NCI-H526 treated with DMSO at 0.1 percent for 48 hours (cell line): ENCODE measurements at places on chromosomes 2 and 18.

- no peak for DNase-seq
Observed at GRCh38 chr2:230863442-230864121, 1.2 kb upstream of the ITM2C start.

GRCh38 chr18:62331581-62332356, 6.7 kb downstream of the TNFRSF11A start:
- DNase-seq: no peak

DNA sequence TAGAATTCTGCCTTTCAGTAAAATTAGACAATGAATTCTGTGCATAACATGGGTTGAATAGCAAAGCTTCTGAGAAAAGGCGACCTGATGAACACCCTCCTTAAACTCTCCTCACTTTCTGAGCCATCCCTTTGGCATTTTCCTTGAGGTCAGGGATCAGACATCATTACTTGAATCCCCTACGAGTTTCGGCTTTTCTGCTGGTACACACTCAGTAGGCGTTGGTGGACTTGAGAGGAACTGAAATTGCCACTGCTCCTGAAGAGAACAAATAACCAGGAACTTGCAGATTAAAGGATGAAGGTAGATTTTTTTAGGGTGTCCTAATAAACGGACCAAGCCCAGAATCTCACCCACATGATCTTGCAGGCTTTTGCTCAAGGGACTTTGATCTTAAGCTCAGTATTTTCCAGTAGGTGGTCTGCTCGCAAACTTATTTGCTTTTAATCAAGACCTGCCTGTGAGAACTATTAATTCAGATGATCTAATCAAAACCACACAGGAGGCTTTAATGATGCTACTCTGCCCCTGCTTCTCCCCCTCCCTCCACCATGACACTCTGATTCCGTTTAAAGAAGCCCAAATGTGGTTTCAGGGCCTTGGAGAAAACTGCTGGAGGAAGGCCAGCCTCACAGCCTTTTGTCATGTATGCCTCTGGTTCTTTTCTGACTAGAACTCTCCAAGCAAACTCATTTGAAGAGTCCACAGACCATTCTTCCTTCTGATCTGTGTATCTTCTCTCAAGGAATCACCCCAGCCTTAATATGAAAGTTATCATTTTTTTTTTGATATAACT, 124.9 kb downstream of the PRKCE start:
- DNase-seq: no peak

DNA sequence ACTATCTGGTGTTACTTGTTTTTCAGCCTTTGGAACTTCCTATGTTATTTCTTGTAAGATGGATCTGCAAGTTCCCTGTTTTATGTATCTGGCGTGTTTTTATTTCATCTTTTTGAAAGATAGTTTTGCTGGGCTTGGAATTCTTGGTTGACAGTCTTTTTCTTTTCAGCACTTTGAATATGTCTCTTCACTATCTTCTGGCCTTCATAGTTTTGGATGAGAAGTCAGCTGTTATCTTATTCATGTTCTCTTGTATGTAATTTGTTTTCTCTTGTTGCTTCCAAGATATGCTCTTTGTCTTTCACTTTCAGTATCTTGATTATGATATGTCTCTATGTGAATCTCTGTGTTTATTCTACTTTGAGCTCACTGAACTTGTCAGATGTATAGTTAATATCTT, 50.4 kb downstream of the ALMS1 start:
- no peak for DNase-seq

DNA sequence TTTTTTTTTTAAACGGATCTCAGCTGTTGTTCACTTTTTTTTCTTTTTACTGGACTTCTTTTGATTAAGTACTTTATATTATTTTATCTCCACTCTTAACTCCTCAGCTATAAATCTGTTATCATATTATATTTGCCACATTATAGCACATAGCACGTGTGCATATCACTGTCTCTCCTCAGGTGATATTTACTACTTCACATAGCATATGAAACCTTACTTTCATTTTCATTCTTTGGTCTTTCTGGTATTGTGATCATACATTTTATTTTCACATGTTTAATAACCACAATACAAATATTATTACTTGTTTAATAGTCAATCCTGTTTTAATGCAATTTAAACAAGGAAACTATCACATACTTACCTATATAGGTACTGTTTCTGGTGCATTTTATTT, 993.1 kb upstream of the TMEFF2 start:
- DNase-seq: no peak

GRCh38 chr2:76009484-76009883, 298.8 kb upstream of the GCFC2 start:
- no peak for DNase-seq

DNA sequence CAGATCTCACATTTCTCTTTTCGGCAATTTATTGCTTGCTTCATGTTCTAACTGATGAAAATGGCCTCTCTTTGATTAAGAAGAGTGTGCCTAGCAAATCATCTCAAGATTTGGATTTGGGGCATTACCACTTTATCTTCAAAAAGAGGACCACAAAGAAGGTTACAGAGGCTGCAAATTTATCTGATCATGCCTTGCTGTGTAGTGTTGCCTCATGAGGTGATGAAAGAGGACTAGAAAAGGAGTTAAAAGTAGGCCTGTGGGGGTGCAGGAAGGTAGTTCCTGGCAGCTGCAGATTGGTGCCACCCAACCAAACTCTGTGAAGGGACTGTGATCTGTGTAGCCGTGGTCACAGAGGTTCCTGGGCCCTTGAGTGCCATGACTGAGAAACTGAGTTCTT, 69.2 kb downstream of the PRELID3A start:
- no peak for DNase-seq

- DNase-seq: no peak
Observed at GRCh38 chr2:106956879-106957278, 70.9 kb upstream of the ST6GAL2 start.

- no peak for DNase-seq
Observed at GRCh38 chr2:148106331-148106730, 85.4 kb downstream of the MBD5 start.

DNA sequence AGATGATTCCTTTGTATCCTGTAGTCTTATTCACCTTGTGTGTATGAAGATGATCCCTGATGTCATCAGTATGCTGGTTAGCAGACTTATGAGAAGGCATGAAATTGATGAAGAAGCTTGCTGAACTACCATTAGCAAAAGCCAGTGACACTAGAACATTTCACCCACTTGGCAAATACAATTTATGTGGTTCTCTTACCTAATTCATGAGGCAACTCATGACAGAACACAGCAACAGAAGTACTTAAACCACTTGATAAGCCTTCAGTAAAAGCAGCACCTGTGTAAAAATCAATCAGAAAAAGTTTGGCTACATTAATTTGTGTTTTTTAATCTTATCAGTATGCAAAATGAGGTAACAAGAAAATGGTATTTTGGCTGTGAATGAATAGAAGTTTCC, 16.8 kb downstream of the SLC39A6 start:
- no peak for DNase-seq

GRCh38 chr18:34726286-34727004, 16.3 kb downstream of the DTNA start:
- DNase-seq: no peak

- no peak for DNase-seq
Observed at GRCh38 chr2:193818801-193819499, 1624.2 kb upstream of the TMEFF2 start.

DNA sequence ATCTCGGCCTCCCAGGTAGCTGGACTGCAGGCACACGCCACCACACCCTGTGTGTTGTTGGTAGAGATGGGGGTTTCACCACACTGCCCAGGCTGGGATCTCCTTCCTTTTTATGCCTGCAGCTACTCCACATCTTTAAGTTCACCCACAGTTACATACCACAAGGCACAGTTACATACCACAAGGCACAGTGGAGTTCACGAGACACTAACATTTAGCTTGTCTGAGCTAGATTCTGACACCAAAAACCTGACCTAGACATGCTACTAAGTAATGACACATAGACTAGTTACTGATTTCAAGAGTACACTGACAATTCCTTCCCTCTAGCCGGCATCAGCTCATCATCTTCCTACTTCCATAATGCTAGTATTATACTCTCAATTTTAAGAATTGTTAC, 4.3 kb downstream of the POLR2D start:
- no peak for DNase-seq

DNA sequence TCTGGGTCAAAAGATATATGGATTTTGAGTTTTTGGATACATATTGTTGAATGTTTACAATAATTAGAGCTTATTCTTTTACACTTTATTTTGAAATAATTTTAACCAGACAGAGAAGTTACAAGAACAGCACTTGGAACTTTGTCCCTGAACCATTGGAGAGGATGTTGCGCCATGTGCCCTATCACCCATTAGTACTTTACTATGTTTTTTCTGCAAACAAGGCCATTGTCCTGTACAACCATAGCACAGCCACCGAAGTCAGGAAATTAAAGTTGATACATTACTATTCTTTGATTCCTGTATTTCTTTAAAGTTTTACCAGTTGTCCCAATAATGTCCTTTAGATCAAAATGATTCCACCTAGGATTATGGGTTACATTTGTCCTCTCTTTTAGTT, 188.8 kb downstream of the ACKR3 start:
- DNase-seq: no peak

DNA sequence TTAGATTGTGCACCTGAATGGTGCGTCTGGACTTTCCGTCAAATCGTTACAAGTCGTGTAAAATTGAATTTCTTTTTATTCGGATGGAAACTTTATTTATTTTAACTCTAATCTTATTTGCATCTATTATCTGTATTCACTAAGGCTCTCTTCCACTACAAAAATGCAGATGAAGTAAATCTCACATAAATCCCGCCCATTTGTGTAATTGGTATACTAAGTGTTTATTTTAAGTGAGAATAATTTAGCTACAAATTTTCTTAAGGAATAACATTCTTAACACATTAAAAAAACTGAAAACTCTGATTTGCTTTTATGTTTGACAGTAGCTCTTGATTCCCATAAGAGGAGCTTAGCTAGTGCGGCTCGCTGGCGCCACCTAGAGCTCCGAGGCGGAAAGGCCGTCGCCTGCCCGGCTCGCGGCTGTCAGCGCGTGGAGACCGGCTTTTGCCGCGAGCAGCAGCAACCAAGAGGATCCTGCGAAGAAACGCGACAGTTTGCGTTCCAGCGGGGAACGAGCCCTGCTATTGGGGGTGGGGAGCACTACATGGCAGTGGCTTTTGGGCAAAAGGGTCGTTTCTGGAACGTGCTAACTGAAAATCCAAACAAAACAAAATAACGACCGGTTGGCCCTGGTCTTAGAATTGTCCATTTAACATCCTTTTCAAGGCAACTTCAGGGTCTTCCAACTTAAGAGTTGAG, 6.7 kb downstream of the SP9 start:
- DNase-seq: peak; percentile 76

- DNase-seq: no peak
Observed at GRCh38 chr18:1133541-1133940, 228.9 kb downstream of the ADCYAP1 start.

DNA sequence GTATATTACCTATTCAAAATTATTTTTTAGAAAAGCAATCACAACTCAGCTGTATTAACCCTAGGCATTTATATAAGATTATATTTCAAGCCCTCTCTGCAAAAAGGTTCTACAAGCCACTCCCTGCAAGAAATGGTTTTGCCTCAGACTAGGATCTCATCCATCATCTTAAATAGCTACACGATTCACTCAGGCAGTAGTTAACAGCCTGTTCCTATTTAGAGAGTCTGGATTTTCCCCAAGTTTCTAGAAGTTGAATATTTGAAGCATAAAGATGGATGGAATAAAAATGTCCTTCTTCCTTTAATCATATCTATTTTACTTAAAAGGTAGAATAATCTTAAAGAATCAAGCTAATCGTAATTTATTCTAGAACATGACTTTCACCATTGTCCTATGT, 167.1 kb upstream of the STK17B start:
- no peak for DNase-seq

GRCh38 chr2:188291142-188291616, 495 bp upstream of the GULP1 start:
- peak; percentile 44 for DNase-seq

GRCh38 chr2:233832414-233832813, 21.9 kb downstream of the HJURP start:
- no peak for DNase-seq

DNA sequence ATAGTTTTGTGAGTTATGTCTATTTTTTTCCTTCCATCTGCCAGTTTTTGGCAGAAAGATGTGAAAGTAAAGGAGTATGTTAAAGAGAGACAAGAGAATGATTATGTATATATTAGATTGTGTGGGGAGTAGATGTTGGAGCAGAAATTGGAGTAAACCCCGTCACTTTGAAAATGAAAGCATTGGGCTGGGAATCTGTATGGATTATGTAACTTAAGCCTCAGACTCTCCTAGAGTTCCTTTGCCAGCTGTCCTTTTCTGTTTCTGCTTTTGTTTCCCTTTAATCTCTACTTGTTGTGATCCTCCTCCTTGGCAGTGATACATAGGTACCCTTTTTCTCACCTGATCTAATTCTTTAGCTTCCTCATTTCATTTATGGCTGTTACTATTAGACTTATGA, 19.2 kb downstream of the CCDC138 start:
- DNase-seq: no peak

- no peak for DNase-seq
Observed at GRCh38 chr2:27807476-27807875, 36.0 kb downstream of the MRPL33 start.

- no peak for DNase-seq
Observed at GRCh38 chr2:11748018-11748860, 1.8 kb downstream of the LPIN1 start.

GRCh38 chr2:29703336-29703735, 218.1 kb downstream of the ALK start:
- no peak for DNase-seq

- no peak for DNase-seq
Observed at GRCh38 chr2:54867457-54867856, 144.0 kb downstream of the EML6 start.

GRCh38 chr2:230256733-230257332, 31.3 kb downstream of the SP140 start:
- DNase-seq: no peak

- no peak for DNase-seq
Observed at GRCh38 chr2:86661333-86661732, 37.7 kb upstream of the RNF103 start.

DNA sequence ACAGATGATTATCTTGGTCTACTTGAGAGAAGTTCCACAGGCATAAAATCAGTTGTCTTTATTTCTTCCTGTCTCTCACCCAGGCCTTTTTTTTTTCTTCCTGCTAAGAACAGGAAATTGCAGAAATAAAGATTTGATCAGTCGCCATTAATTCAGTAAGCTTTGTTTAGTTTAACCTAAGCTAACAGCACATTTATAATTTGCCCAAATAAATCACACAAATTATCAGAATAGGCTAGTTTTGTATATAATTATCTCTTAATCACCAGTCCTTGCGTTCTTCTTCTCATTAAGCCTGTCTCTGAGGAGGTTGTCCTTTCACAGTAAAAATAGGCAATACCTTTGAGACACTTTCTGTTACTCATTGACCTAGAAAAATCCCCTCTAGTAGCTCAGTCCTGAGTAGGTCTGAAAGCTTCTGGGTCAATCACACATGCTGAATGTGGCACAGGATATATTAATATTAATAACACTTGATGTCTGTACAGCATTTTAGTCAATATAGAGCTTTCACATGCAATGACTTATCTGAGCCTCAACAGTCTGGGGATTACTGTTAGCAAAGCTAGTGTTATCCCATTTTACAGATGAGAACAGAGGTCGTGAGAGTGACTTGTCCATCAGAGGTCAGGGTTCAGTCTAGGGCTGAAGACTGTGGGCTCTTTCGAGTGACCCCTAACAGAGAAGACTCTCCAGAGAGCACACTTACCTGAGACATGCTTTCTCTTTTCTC, 11.2 kb upstream of the STK17B start:
- no peak for DNase-seq

GRCh38 chr18:79945118-79946042, 6.1 kb downstream of the SLC66A2 start:
- DNase-seq: no peak
